T-helper 17 cell (primary cell): ENCODE measurements at places on chromosomes 3 and 15.

DNA sequence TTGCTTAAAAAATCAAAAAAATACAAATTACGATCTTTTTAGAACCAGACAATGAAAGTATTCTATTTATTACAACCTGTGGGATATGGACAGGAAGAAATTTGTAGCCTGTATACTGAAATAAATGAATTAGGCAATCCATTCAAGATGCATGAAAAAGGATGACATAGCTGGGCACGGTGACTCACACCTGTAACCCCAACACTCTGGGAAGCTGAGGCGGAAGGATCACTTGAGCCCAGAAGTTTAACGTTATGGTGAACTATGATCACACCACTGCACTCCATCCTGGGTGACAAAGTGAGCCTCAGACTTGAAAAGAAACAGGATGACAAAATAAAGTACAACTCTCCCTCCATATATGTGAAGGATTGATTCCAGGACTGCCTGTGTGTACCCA lies 74.1 kb downstream of the MSL2 start:
- no peak for DNase-seq

- DNase-seq = no peak
These were observed 477.8 kb upstream of the RGMA start for GRCh38 chr15:93566762-93567161.

- no peak for DNase-seq
These were observed 22.8 kb downstream of the ATP2C1 start for GRCh38 chr3:130916507-130917167.

DNA sequence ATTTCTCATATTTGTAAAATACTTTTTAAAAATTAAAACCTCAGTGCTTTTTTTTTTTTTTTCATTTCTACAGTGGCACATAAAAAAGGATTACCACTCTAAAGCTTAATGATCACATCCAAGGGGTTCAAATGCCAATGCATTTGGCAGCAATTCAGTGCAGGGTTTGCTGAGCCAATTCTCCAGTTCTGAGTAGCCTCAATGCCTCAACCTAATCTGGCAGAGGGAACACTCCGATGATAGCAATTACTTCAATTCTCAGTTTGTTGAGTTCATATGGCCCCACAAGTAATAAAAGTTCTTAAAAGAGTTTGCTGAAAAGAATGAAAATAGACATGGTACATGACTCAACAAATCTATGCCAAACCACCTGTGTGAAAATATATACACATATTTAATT lies 79.3 kb upstream of the RBMS3 start:
- no peak for DNase-seq
